Spinal cord (tissue), 10 donors: ENCODE measurements at places on chromosomes 6 and 20. TPM values are rescaled to one million over a fixed set of nuclear protein-coding genes. Genes with fewer than 3 reads are reported as not detected.

Gene SEL1L2
- polyA plus RNA-seq = 0.21 TPM

Gene PAK5
- polyA plus RNA-seq = 17.8 TPM

Gene SSTR4
- 0.89 TPM for polyA plus RNA-seq

Gene ISM1
- 9.2 TPM for polyA plus RNA-seq

Gene PROKR2
- polyA plus RNA-seq = 2.3 TPM

Gene CHRNA4
- 54.0 TPM for polyA plus RNA-seq

Gene STX11
- polyA plus RNA-seq = 1.0 TPM

Gene KDM1B
- 29.2 TPM for polyA plus RNA-seq

Gene IL17A
- not detected for polyA plus RNA-seq

Gene CDSN
- 0.09 TPM for polyA plus RNA-seq

Gene FGD2
- 9.6 TPM for polyA plus RNA-seq

Gene MUC21
- 0.08 TPM for polyA plus RNA-seq

Gene COX4I2
- polyA plus RNA-seq = not detected

Gene DEFB128
- polyA plus RNA-seq = not detected

Gene IL20RA
- 1.1 TPM for polyA plus RNA-seq

Gene SIGLEC1
- 0.71 TPM for polyA plus RNA-seq

Gene GRIK2
- 60.7 TPM for polyA plus RNA-seq

Gene LY6G6D
- 2.3 TPM for polyA plus RNA-seq

Gene SCAND1
- 80.6 TPM for polyA plus RNA-seq

Gene DTD1
- polyA plus RNA-seq = 85.0 TPM

Gene GDAP1L1
- 137 TPM for polyA plus RNA-seq

Gene HUS1B
- polyA plus RNA-seq = not detected

Gene CST7
- polyA plus RNA-seq = not detected

Gene MTFR2
- polyA plus RNA-seq = 1.4 TPM

Gene SLC2A10
- polyA plus RNA-seq = 14.6 TPM

Gene AMD1
- polyA plus RNA-seq = 62.1 TPM

Gene BHLHE23
- not detected for polyA plus RNA-seq

Gene RNF5
- polyA plus RNA-seq = 98.7 TPM

Gene OCSTAMP
- not detected for polyA plus RNA-seq

Gene MAP7
- polyA plus RNA-seq = 14.3 TPM

Gene PPP1R16B
- 55.2 TPM for polyA plus RNA-seq

Gene C4A
- polyA plus RNA-seq = 47.5 TPM

Gene TMEM217
- 1.6 TPM for polyA plus RNA-seq

Gene TFAP2A
- 9.2 TPM for polyA plus RNA-seq

Gene JARID2
- polyA plus RNA-seq = 25.1 TPM

Gene B3GAT2
- polyA plus RNA-seq = 79.4 TPM

Gene ADGRF1
- polyA plus RNA-seq = 0.35 TPM

Gene PRPH2
- polyA plus RNA-seq = 7.3 TPM

Gene HLA-DQB1
- 0.92 TPM for polyA plus RNA-seq

Gene CD40
- polyA plus RNA-seq = 4.8 TPM

Gene AARS2
- polyA plus RNA-seq = 13.0 TPM

Gene PNPLA1
- 0.27 TPM for polyA plus RNA-seq
